SK-N-SH (cell line): ENCODE measurements at places on chromosomes 3 and 15. TPM values are rescaled to one million over a fixed set of nuclear protein-coding genes. Genes with fewer than 3 reads are reported as not detected.

- no peak for DNase-seq
Observed at GRCh38 chr3:51568036-51568435, 29.5 kb downstream of the RAD54L2 start.

DNA sequence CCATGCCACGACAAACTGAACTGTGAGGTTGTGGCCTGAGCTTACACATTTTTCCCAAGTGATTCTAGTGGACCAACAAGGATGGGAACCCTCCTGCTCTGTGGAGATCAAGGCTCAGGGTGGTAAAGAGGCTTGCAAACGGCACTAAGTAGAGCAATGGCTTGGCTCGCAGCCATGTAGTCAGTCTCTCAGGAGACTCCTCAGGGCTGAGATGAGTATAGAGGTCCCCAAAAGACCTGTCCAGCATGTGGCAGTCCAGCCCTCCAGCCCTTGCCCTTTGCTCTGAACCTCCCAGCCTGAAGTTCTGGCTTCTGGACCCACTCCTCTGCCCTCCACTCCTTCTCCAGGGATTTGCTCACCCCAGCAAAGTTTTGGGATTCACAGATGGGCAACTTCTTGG is 8.3 kb upstream of the CAMP start:
- no peak for DNase-seq

GRCh38 chr15:77620297-77620696 is 12.4 kb downstream of the LINGO1 start:
- peak; percentile 60 for DNase-seq

DNA sequence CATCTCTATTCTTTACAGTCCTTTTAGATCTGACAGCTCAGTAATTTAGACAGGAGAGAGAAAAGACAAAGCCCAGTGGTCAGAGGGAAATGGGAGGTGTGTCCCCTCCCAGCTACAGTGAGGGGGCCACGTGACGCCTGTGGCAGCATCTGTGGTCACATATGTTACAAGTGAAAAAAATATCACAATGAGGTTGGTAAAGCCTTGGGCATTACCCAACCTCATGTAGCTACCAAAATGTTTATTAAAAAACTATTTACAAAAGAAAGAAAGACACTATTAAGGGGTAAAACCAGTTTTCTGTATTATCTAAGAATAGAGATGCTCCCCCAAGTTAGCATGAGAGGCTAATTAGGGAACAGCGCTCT is 42.9 kb upstream of the PLCL2 start:
- DNase-seq = no peak

DNA sequence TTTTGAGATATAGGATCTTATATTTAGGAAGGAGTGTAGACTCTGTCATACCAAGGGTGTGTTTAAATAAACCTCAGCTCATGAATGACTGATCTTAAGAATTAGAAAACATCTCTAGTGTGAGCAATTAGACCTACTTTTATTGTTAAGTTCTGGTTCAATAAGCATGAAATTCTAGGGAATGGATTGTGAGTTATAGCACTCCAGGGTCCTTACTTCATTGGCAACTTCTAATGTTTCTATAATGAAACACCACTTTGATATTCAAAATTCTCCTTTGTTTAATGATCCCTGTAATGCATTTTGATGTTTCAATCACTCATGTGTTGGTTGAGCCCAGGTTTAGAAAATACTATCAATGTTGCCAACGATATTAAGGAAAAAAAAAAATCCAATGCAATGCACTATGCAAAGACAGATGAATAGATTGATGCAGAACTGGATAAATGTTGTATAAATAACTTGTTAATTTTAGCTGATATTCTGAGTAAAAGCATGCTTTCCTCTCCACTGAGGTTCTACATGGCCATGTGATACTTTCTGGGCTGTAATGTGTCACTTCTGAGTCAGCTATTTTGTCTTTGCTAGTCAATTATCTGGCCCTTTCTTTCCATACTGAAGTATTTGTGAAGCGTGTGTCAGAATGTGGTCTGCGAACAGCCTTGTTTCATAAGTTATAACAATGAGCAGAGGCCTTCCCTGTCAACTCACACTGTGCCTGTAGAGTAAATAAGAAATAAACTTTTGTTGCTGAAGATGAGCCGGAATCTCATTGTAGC is 1035.9 kb downstream of the PLOD2 start:
- no peak for DNase-seq

DNA sequence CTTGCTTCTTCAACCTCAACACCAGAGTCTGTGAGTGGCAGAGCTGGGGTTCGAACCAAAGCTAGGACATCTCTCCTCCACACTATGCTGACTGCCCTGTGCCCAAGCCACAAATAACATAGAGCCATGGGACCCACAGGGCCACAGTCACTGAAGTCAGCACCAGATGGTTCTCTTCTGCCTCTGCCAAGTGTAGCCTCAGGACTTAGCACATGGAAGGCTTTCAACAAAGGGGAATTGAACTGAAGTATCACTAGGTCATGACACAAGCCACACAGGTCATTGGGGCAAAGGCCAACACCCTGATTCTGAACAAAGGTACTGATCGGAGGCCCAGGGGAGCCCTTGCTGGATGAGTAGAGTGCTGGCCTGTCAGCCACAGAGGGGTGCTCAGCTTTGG is 83.6 kb downstream of the BDH1 start:
- no peak for DNase-seq

DNA sequence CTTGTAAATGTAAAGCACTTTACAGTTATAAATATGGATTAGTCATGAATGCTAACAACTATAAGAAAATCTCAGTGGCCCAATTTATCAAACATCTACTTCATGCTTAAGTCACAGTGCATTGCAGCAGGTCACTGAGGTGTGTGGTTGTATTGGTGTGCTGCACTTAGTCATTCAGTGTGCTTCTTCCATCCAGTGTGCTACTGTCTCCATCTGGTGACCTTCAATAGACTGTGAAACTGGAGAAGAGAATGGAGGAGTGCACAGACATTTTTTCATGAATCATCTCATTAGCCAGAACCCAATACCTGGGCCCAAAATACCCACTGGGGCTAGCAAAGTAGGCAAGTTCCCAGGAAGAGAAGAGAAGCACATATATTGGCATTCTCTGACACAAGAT is 199.6 kb downstream of the SHOX2 start:
- DNase-seq = no peak

DNA sequence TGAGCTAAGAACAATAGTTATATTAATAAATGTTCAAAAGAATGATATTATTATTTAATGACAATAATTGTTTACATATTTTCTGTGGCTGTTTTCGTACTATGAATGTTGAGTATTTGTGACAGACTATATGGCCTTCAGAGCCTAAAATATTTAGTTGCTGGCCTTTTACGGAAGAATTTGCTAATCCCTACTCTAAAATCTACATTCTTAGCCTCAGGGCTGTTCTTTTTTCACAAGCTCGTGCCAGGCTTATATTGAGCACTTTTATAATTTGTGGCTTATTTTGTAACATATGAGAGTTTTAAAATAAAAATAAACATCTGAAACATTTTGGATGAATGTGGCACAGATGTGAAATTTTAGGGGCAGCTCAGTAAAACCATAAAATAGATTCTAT is 79.9 kb downstream of the KCNH8 start:
- DNase-seq = no peak

DNA sequence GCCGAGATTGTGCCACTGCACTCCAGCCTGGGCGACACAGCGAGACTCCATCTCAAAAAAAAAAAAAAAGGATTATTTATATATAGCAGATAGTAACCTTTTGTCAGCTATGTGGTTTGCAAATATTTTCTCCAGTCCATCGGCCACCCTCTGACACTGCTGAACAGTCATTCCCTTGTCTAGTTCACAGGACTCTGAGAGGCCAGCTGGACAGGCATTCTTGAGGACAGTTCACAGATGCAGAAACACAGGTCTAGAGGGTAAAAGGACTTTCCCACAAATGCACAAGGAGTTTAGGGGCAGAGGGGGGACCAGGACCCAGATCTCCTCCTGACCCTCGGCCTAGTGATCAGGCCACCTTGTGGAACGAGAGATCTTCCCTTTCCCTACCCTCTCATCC is 7.5 kb upstream of the TMEM40 start:
- DNase-seq = no peak

DNA sequence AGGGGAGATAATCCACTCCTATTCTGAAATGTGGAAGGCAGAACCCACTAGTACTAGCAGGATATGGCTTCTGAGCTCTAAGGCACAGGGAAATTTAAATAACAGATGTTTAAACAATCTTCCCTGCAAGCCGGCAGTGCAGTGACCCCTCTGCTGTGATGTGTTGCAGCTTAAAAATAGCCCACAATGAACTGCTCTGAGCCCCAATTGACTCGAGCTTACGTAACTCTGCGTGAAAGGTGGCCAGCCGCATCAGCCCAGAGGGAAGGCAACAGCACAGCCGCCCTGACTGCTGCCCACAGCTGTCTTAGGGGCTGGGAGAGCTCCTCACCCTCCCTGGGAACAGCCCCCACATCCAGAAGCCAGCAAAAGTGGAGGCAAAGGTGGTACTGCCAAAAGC is 12.5 kb upstream of the CAMKV start:
- no peak for DNase-seq

GRCh38 chr15:56781666-56782065 is 48.4 kb upstream of the ZNF280D start:
- DNase-seq = no peak

- DNase-seq = no peak
Observed at GRCh38 chr15:63050731-63051155, 8.2 kb downstream of the TPM1 start.

GRCh38 chr15:88606070-88606794 is 14.9 kb upstream of the AEN start:
- DNase-seq = no peak

- DNase-seq = no peak
Observed at GRCh38 chr3:74127256-74127655, 487.2 kb downstream of the CNTN3 start.

GRCh38 chr3:88034491-88035275 is 24.1 kb downstream of the CGGBP1 start:
- DNase-seq = no peak

DNA sequence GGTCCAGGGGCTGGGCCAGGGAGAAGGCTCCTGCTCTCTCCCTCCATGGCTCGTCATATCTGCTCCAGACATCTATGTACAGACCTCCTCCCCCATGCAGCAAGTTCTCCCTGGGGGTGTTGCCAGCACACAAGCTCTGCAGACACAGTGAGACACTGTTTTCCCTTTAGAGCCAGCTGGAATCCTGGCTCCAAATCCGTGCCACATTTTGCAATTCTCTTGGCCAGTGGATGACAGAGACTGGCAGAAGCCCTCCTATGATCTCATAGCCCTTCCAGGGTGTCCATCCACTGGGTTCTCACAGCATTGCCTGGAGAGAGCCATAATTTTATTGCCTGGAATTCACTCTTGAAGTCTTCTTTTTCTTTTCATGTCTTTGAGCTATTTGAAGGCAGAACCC is 203.9 kb downstream of the TLE3 start:
- peak; percentile 74 for DNase-seq

DNA sequence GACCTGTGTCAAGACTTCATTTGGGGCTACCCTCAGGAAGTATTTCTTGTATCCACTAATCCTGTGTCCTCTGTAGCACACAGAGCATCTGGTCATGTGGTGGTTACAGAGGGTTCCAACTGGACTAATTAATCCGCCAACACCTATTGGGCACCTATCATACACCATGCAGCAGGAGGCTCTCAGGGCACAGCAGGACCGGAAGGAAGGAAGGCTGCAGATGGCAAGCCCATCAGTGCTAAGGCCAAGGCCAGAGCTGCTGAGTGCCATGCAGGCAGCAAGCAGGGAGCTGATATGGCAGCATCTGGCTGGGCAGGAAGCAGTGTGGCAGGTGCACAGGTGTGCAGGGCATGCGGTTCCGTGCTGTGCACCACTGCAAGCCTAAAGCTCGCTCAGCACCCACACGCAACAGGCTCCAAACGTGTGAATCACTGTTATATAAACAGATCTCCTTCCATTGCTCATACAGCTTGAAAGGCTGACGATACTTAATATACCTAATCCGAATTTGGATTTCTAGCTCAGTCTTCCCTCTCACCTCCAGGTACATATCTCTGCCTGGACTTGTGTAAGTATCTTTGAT is 64.4 kb upstream of the SNRPA1 start:
- no peak for DNase-seq

GRCh38 chr3:178966299-178967176 is 105.1 kb downstream of the ZMAT3 start:
- peak; percentile 19 for DNase-seq

- DNase-seq = no peak
Observed at GRCh38 chr3:78277801-78278200, 1237.9 kb downstream of the ROBO2 start.

- no peak for DNase-seq
Observed at GRCh38 chr15:50302581-50302980, 37.1 kb upstream of the HDC start.

GABRA5 gene
- 0.26 TPM in 1 of 2 replicates, not detected in the other for polyA plus RNA-seq

SSUH2 gene
- 0.18 and 0.26 TPM in 2 replicates for polyA plus RNA-seq

ARPIN gene
- 13.0 and 13.5 TPM in 2 replicates for polyA plus RNA-seq

LNP1 gene
- polyA plus RNA-seq = 2.3 and 2.5 TPM in 2 replicates

CLDN16 gene
- 0.02 TPM in 2 replicates for polyA plus RNA-seq

MB21D2 gene
- 12.7 and 15.4 TPM in 2 replicates for polyA plus RNA-seq

TM4SF1 gene
- polyA plus RNA-seq = 209 and 257 TPM in 2 replicates

THAP10 gene
- 2.9 and 3.2 TPM in 2 replicates for polyA plus RNA-seq

PAK6 gene
- 0.07 and 0.16 TPM in 2 replicates for polyA plus RNA-seq

KCNAB1 gene
- polyA plus RNA-seq = 82.1 and 108 TPM in 2 replicates

HOMER2 gene
- polyA plus RNA-seq = 7.3 and 8.2 TPM in 2 replicates
